ENCODE measurements at places on chromosomes 12 and 14. TPM values are rescaled to one million over a fixed set of nuclear protein-coding genes. Genes with fewer than 3 reads are reported as not detected.

Gene RERG
- total RNA-seq, result 12.4 TPM

Gene PSME2
- 224 TPM for total RNA-seq

Gene DLK1
- total RNA-seq, result 0.26 TPM

Gene AMDHD1
- total RNA-seq, result 1.3 TPM

Gene PLEKHG7
- 1.3 TPM for total RNA-seq

Gene RAB3IP
- total RNA-seq, result 29.5 TPM

Gene BDKRB2
- total RNA-seq, result 0.81 TPM

Gene SLC17A8
- 0.61 TPM for total RNA-seq

Gene IL22
- not detected for total RNA-seq

Gene RPGRIP1
- total RNA-seq, result 0.41 TPM

Gene NEUROD4
- not detected for total RNA-seq

Gene ANKS1B
- total RNA-seq, result 6.9 TPM

Gene DNAJC22
- total RNA-seq, result 2.7 TPM

Gene FGF6
- not detected for total RNA-seq

Gene SDR9C7
- total RNA-seq, result not detected

Gene C12orf54
- total RNA-seq, result not detected

Gene GDF11
- total RNA-seq, result 10.0 TPM

Gene C12orf50
- 0.12 TPM for total RNA-seq

Gene ACOT4
- total RNA-seq, result 2.7 TPM

Gene FOXN4
- not detected for total RNA-seq

Gene GLIPR1L2
- 0.52 TPM for total RNA-seq

Gene ACRBP
- total RNA-seq, result 4.9 TPM

Gene OASL
- total RNA-seq, result 4.8 TPM

Gene ESRRB
- total RNA-seq, result 0.15 TPM

Gene CLEC1B
- 0.38 TPM for total RNA-seq

Gene COCH
- 0.70 TPM for total RNA-seq

Gene SPRYD4
- 2.5 TPM for total RNA-seq
